ENCODE measurements at places on chromosomes 4 and X.
A peak's percentile ranks its signal among the peaks of the same experiment; 100 is the strongest.

GRCh38 chr4:188006285-188006848, 10.8 kb downstream of the ZFP42 start:
- no peak for DNase-seq

DNA sequence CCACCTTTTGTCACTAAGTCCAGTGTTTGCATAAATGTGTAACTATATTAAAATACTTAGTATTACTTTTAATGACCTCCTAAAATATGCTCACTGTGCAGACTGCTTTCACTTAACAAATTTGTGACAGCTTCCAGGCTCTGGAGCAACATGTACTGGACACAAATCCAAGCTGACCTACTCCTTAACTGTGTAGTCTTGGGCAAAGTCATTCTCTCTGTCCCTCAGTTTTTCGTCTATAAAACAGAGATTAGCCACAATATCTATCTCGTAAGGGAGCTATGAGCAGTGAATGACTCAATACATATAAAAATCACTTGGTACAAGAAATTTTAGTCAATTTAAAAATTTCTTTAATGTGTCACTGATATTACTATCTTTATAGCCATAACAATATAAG, 20.4 kb upstream of the RAB40A start:
- DNase-seq: no peak

DNA sequence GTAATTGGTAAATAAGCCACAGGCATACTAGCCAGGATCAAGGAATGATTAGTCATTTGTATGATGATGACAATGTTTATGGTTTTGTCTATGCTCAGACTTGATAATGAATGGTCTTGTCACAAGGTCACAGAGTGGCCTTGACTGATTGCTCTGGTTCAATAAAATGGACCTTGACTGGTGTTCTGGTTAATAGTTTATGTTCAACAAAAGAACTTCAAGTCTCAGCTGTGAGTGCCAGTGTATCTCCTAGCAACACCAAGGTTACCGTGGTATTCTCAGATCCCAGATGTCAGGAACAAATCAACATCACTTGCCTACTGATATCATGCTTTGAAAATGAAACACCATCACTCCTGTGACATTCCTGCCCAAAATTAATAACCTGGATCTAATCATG, 16.3 kb upstream of the LRAT start:
- no peak for DNase-seq

DNA sequence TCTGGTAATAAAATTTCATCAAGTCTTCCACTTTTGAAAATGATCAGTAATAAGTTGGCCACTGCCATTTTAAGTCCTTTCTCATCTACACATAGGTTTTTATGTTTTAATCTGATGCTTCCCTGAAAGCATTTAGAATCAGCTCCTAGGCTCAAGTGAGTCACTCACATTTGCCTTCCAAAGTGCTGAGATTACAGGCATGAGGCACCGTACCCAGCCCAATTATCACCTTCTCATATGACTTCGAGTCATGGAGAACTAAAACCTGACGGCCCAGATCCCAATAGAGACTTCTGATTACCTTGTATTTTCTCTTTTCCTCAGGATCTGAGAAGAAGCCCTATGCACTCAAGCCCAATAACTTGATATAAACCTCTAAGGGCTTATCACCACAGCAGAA, 140.8 kb downstream of the OPHN1 start:
- DNase-seq: no peak

DNA sequence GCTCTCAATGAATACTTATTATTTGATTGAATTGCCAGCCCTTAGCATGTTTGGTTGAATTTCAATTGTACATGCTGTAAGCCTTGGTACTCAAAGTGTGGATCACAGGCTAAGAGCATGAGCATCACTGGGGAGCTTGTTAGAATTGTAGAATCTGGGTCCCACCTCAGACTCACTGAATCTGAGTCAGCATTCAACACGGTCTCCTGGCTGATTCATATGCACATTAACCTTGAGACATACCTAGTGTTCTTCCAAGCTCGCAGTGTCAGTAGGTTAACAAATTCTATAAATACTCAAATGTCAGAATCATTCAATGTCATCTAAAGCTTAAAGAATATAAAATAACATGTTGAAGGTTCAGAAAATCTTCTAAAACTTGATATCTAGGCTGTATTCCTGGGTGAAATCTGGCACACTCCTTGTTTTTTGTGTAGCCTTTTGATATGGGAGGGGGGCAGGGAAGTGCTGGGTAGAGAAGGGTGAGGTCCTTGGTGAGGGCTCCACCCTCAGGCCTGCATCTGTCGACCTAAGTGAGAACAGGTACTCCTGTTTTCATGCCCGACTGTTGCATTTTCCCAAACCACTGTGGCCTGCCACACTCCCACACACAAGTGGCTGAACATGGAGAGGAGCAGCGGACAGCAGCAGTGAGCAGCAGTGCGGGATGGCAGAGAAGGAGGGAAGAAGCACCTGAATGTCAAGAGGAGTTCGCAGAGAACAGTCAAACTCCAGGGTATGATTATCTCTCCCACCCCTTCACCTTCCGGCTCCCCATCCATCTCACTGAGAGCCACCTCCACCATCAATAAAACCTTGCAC, 529.6 kb upstream of the IGFBP7 start:
- DNase-seq: no peak

GRCh38 chr4:26885912-26886274, 25.3 kb downstream of the STIM2 start:
- DNase-seq: no peak

GRCh38 chrX:40550066-40550465, 30.7 kb upstream of the ATP6AP2 start:
- DNase-seq: no peak

DNA sequence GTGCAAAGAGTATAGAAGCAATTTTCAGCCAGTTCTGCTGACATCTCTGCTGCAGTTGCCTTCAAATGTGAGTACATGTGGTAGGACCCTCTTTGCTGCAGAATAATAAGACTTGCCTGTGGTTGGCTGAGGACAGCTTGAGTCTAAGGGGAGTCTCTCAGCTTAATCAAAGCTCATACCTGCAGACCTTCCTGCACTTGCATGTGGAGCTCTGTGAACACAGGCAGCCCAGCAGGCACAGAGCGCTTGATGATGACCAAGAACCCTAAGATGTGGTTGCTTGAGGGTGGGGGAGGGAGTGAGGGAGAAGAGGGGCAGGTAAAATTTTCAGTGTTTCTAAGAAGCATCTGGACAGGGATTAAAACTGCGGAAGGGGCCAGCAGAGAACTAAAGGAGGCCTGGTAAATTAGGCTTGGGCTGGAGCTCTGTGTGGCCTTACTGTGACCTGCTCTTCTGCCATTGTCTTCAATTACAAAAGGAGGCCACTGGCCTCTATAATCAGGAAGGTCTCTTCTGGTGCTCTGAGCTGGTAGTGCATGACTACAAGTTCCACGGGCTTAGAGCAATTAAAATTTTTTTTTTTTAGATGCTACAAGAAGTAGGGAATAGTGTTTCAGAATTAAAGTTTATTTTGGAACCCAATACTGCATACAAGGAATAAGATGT, 59.9 kb upstream of the CHRNA9 start:
- no peak for DNase-seq

- DNase-seq: no peak
Measured at GRCh38 chrX:40434947-40435346, 145.8 kb upstream of the ATP6AP2 start.

- no peak for DNase-seq
Measured at GRCh38 chrX:20454117-20454516, 187.4 kb upstream of the RPS6KA3 start.

- DNase-seq: no peak
Measured at GRCh38 chr4:14452764-14453163, 549.5 kb upstream of the CPEB2 start.

GRCh38 chrX:20947411-20947912, 426.8 kb upstream of the CNKSR2 start:
- no peak for DNase-seq

GRCh38 chr4:155509555-155509954, 132.8 kb upstream of the MAP9 start:
- DNase-seq: no peak

DNA sequence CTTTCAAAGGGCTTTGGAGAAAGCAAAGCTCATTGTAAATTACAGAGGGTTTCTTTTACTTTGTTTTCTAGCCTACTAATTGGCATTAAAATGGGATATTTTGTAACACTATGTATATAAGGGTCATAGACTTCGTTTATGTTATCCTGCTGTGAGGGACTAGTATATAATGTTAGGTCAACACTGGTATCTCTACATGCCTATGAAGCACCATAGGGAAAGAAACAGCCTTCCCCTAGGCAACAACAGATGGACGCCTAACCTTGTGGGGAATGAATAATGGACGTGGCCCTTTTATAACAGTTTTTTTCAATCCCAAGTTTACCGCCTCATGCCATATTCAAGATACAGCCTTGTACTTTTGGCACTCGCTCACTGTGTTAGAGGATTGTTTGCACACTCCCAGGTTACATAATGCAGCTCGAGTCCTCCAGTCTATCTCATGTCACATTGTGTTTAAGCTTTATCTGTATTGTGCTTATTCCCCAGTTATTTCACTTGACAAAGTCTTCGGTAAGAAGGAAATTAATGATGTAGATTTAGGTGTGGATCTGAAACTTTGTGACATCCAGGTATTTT, 711.0 kb downstream of the RPA4 start:
- no peak for DNase-seq

GRCh38 chr4:132540797-132541196, 608.3 kb upstream of the PCDH10 start:
- DNase-seq: no peak

DNA sequence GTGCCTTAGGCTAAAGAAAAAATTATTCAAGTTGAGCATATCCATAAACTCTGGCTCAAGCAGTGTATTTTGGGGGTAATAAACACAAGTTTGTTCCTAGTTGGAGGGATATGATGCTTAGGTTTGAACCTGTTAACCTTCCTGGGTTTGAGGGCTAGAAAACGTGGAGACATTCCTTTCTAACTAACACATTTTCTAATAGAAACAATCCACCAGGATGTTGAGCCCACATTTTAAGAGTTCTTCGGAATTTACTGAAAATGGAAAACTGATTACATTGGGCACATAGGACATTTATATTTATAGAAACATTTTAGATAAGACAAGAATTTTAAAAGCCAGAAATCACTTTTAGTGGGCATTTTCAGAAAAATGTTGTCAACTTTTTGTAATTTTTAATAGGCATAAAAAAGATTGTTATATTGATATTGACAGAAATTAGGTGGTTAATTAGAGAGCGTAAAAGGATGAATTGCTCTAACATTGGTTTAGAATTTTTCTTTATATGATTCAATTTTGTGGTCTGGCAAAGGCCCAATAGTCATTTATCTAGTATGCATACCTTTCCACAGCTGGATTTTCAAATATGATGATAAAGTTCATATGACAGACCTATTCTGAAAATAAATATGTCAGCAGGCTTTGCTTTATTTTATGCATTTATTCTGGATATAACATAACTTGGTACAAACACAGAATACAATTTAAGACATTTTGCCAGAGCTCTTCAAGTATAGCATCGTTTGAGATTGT, 49.2 kb downstream of the CEP44 start:
- DNase-seq: no peak

GRCh38 chrX:40078489-40079227, 19.1 kb downstream of the BCOR start:
- no peak for DNase-seq

GRCh38 chr4:6732441-6733357, 16.7 kb downstream of the BLOC1S4 start:
- no peak for DNase-seq

- no peak for DNase-seq
Measured at GRCh38 chr4:78684325-78685079, 91.6 kb upstream of the BMP2K start.

- DNase-seq: no peak
Measured at GRCh38 chr4:80225595-80225994, 28.3 kb downstream of the PRDM8 start.

- DNase-seq: no peak
Measured at GRCh38 chrX:10636337-10636736, 16.0 kb upstream of the MID1 start.

GRCh38 chrX:13093529-13094140, 49.2 kb upstream of the FAM9C start:
- peak; percentile 31 for DNase-seq

- DNase-seq: no peak
Measured at GRCh38 chr4:151983854-151984253, 223.0 kb upstream of the GATB start.

DNA sequence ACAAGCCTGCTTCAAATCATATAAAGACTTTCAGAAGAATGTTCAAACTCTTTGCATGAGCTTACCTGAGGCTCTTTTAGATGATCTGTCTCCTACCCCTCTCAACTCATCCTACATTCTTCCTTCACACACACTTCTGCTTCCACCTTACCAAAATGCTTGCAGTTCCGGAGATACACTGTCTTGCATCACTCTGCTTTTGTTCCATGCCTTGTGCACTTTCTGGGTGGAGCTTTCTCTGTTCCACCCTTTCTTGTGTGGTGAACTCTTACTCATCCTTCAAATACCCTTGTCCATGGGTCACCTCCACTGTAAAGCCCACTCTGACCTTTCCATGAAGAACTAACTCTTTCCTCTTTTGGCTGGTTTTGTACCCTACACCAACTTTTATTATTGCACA, 18.4 kb upstream of the MGST2 start:
- no peak for DNase-seq

DNA sequence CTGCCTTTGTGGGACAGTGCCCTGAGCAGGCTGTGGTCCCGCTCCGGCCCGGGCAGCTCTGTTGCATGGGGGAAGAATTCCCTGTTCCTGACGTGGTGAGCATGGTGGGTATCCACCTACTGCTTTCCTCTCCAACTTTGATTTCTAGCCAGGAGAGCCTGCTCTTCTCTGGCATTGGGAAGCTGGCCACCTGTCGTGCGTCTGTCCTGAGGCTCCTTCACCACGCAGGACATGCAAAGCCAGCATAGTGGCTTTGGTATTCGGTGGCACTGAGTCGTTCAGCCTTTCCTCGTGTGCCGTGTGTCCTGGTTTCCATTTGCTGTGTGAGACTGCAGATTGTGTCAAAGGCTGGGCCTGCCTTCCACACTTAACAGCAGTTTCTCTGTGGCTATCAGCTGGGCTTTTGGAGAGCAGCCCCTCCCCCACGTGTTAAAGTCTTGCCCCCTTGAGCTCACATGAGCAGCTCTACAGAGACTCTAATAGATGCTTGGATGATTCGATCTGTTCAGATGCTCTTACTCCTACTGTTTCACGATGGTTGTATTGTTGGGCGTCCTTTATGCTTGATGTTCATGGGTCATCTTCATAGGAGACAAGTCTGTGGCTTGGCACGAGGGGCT, 46.3 kb upstream of the CLCN4 start:
- no peak for DNase-seq
